ENCODE measurements at places on chromosomes 3 and 15. TPM values are rescaled to one million over a fixed set of nuclear protein-coding genes. Genes with fewer than 3 reads are reported as not detected.

Gene SCAANT1
- not detected for total RNA-seq

Gene NANOGP8
- total RNA-seq = 0.73 TPM

Gene ISLR
- 18.7 TPM for total RNA-seq

Gene C3orf22
- not detected for total RNA-seq

Gene POPDC2
- total RNA-seq = under 0.01 TPM

Gene ASB14
- not detected for total RNA-seq

Gene DHX30
- total RNA-seq = 91.9 TPM

Gene MEX3B
- total RNA-seq = 2.0 TPM

Gene XXYLT1
- 19.1 TPM for total RNA-seq

Gene TRH
- not detected for total RNA-seq

Gene SLC22A13
- total RNA-seq = 1.2 TPM

Gene CHAC1
- 1.8 TPM for total RNA-seq

Gene CYP19A1
- 34.5 TPM for total RNA-seq

Gene APH1B
- total RNA-seq = 20.9 TPM

Gene RARRES1
- total RNA-seq = 0.59 TPM

Gene EOMES
- under 0.01 TPM for total RNA-seq

Gene AP4E1
- 10.3 TPM for total RNA-seq

Gene FOXB1
- total RNA-seq = not detected

Gene SLC28A1
- not detected for total RNA-seq

Gene APOD
- total RNA-seq = 204 TPM

Gene C3orf85
- total RNA-seq = not detected

Gene FEZF2
- total RNA-seq = not detected

Gene SLC28A2
- not detected for total RNA-seq

Gene GPR176
- total RNA-seq = 50.7 TPM

Gene ITIH4
- under 0.01 TPM for total RNA-seq

Gene SLCO2A1
- under 0.01 TPM for total RNA-seq

Gene LXN
- 28.3 TPM for total RNA-seq

Gene CLDN18
- total RNA-seq = not detected

Gene CMTM8
- 0.98 TPM for total RNA-seq

Gene TTC23
- total RNA-seq = 20.6 TPM

Gene ACP3
- 47.5 TPM for total RNA-seq

Gene MEIS2
- total RNA-seq = 43.6 TPM

Gene TMEM40
- not detected for total RNA-seq

Gene CP
- total RNA-seq = 0.73 TPM

Gene WDR82
- 43.0 TPM for total RNA-seq

Gene GADL1
- total RNA-seq = under 0.01 TPM

Gene TNFAIP8L3
- total RNA-seq = 21.5 TPM

Gene LNP1
- 4.3 TPM for total RNA-seq

Gene CLDN16
- not detected for total RNA-seq

Gene CLRN1
- not detected for total RNA-seq

Gene MED12L
- 0.37 TPM for total RNA-seq

Gene GATM
- 0.98 TPM for total RNA-seq

Gene CSPG4
- total RNA-seq = 62.6 TPM

Gene IGSF11
- total RNA-seq = not detected

Gene CGNL1
- under 0.01 TPM for total RNA-seq

Gene TUSC7
- not detected for total RNA-seq

All from subcutaneous preadipocyte (primary cell).